NCI-H1417 (cell line): ENCODE measurements at places on chromosomes 4 and X.

DNA sequence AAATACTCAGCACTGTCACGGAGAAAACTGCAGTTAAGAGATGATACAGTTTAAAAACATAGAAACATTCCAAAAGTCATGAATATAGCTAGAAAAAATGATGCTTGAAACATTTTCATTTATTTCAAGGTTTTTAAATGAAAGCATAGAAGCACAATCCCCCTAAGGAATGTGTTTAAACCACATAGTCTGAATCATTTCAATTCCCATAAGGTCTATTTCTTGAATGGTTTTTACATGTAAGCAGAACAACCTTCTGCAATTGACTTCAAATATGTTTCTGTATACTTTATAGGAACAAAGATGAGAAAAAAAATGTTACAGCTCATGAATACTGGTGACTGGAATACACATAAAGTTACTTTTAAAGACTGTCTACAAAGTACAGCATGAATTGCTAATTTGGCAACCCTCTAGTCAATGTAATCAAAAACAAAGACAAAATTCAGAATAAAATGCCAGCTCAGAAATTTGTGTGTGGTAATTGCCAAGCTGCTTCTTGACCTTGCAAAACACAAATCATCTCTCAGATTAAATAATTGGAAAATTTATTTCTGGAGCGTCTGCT, 886.4 kb upstream of the ADGRL3 start:
- no peak for DNase-seq

DNA sequence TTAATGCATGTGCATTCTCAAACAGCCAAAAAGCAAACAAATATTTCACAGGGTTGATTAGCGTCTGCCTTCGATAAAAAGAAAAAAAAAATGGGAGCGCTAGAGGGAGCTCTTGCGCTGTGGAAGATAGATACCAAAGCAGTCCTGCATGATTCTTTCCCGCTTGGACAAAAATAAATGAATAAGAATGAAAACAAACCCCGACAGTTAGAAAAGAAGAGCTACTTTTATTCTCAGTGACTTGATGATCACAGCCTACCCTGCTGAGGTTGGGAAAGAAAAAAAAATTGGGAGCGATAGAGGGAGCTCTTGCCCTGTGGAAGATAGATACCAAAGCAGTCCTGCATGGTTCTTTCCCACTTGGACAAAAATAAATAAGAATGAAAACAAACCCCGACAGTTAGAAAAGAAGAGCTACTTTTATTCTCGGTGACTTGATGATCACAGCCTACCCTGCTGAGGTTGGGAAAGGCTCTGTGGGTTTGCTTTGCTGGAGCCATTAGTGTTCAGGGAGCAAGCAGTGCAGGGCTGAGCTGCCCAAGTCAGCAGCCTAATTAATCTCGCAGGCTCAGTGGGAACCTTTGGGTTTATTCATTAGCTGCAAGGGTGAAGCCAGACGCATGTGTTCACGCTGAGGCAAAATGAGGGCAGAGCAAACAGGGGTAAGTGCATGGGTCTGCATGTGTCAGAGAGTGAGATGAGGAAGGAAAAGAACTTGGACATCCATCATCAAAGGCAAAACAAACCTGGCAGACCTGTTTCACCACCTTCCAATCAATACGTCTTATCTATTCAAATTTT, 249.3 kb upstream of the PRKX start:
- DNase-seq = peak; percentile 90

DNA sequence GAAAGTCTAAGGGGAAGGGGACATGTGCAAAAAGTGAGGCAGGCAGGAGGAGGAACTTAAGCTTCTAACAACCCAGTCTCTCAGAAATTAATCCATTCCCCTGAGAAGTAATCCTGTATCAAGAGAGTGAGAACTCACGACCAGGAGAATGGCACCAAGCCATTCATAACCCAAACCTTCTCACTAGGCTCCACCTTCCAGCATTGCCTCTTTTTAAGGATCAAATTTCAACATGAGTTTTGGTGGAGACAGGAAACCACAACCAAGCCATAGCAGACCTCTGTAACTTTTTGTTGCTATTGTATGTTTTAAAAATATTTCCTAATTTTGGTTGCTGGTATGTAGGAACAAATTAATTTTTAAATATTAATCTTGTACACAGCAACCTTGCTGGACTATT, 32.8 kb downstream of the PASD1 start:
- peak; percentile 19 for DNase-seq

DNA sequence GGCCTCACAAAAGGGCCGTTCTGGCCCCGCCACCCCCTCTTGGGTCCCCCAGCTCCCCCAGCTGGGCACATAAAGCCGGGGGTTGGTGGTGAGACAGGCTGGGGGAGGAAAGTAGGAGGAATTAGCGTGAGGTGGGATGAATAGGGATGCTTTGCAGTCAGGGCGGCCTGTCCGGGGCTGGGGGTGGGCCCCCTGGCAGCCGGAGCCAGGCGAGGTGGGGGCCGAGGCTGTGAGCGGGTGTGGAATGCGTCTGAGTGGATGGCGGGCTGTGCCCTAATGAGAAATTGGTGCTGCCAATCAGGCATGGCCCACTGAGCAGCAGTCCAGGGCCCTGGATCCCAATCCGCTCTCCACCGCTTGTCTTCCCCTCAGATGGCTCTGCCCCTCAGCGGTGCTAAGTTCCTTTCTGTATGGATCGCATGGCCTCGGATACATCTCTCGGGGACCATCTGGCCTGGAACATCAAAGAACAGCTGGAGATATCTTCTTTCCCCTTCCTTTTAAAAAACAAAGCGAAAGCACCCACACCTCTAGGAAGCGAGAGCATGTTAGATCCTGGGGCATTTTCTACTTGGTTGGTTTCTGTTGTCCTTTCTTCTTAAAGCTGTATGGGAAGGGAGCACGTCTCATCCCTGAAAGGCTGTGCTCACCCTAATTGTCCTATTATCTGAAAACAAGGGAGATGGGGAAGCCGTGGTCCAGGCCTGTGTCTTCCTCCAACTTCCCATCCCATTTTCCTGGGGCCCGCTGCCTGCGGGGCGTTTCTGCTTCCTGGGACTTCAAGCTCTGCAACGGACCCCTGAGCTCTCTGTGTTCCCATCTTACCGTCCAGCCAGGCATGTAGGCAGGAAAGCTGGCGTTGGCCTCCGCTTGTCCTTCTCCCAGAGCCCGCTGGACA, 106.9 kb downstream of the SORCS2 start:
- no peak for DNase-seq
